ENCODE measurements at places on chromosomes 3 and 15.

DNA sequence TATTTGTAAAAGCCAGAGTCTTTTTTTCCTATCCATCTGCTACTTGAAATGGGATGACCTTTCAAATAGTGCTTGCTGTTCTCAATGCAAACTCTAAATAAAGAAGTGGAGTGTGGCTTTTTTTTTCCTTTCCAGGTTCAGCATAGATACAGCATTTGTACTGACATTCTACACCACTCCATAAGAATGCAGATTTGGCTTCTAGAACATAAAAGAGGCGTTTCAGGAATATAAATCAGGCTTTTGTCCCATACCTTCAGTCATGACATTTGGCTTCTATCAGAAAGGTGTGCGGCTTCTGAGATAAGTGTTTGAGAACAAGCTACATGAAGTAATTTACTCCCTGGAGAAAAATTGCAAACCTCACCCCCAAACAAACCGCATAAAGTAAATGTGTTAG is 553.1 kb downstream of the FHIT start:
- DNase-seq = no peak

DNA sequence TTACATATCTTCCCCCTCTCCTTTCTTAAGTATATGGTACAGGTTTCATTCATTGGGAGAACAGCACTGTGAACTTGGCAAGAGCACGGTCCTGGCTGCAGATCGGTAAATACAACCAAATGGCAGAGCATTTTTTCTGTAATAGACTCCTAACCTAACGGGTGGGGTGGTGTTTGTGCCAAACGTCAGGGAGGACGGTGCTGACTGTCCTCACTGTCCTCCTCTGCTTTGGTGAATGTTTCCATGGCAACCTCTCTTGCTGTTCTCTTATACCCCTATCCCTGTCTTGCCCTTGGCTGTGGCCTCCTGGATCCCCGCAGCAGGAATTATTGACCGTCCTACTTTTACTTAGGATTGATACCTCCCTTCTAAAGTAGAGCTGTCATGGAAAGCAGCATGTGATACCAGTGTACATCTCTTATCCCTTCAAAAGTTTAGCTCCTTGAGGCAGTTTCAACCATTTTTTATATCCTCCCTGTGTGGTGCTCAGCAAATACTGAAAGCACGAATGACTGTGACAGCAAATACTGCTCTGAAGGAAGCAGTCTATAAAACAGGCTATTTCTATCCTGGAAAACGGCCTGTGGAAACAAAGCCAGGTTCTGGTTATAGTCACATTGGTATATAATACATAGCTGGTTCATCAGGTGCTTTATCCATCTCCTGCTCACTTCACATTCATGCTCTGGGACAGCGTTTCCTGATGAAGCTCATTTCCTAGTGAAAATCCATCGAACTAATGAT is 275.4 kb upstream of the C2CD4B start:
- no peak for DNase-seq

- DNase-seq = peak; percentile 86
Observed at GRCh38 chr3:99808163-99808794, 9.4 kb upstream of the CMSS1 start.

DNA sequence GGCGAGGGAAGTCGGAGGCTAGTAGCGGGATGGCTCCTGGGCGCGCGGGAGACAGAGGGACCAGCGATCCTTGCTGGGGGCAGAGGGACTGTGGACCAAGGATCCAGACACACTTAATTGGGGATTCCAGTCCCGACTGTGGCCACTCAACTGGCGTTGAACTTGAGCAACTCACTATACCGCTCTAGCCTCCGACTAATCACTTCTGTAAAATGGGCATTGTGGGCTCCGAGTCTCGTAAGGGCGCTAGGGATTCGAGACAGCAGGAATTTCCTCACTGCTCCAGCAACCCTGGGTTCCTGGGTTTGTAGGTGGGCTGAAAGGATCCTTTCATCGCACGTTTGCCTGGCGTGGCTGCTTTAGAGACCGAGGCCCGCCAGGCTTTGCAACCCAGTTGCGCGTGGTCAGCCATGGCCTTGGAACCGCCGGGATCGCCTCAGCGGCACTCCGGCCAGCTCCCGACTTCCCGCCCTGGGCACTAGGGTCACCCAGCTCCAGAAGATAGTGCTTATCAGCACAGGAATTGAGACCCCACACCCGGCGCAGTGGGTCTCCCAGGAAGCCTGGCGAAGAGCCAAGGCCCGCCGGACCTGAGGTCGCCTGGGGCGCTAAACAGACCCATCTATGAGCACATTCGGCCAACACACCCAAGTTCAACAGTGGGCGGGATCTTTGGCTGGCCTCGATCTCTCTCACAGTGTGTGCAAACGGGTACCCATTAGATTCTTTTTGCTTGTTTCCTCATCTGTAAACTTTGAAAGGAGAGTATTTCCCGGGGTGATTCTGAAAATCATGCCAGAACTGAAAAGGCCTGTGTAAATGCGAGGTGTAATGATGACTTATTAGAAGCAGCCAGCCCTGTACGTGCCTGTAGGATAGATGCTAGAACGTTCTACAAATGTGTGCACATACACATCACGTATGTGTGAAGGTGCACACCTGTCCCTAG is 9.9 kb downstream of the FOXL2 start:
- DNase-seq = no peak

DNA sequence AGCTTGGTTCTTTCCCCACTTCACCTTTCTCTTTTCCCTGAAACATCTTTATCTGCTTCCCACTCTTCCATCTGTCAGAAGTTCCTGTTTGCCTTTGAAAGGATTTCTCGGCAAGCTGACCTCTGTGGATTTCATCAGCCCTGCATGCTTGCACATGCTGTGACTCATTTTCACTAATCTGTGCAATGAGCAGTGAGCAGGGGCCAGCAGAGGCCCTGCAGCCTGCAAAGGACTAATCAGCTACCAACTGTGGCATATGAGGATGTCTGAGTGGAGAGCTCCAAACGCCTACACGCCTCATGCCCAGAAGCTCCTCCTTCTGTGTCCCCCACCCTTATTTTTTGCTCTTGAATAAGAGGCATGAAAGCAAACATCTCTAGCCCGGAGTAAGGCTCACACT is 333.0 kb upstream of the SEMA6D start:
- DNase-seq = peak; percentile 89

DNA sequence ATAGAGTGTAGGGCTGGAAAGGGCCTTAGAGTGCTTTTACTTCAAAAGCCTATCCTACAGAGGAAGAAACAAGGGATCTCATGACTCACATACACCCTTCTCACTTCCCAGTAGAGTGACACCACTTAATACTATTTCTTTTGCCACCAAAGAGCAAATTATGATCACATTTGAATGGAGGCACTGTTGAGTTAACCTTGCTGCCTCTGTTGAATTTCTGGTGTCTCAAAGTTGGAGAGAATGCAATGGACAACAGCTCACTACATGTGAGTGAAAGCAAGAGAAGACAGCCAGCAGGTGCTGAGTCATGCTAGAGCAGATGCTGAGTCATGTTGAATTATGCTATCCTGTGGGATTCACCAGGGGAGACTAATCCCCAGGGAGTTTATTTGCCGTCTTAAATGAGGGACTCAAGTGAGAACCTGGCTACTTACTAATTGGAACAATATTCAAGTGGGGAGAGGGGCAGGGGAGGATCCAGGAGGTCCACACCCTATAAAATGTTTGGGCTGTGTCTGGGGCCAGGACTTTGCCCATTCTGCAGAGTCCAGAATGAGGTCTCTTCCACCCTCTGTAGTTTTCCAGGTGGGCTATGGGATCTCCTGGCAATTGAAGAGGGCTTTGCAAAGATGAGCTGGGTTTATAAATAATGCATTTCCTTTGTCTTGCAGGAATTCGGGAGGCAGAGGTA is 35.8 kb downstream of the ST8SIA2 start:
- peak; percentile 20 for DNase-seq

GRCh38 chr3:55201779-55202178 is 273.9 kb upstream of the LRTM1 start:
- no peak for DNase-seq

- no peak for DNase-seq
Observed at GRCh38 chr15:41876689-41877088, 17.2 kb downstream of the SPTBN5 start.

DNA sequence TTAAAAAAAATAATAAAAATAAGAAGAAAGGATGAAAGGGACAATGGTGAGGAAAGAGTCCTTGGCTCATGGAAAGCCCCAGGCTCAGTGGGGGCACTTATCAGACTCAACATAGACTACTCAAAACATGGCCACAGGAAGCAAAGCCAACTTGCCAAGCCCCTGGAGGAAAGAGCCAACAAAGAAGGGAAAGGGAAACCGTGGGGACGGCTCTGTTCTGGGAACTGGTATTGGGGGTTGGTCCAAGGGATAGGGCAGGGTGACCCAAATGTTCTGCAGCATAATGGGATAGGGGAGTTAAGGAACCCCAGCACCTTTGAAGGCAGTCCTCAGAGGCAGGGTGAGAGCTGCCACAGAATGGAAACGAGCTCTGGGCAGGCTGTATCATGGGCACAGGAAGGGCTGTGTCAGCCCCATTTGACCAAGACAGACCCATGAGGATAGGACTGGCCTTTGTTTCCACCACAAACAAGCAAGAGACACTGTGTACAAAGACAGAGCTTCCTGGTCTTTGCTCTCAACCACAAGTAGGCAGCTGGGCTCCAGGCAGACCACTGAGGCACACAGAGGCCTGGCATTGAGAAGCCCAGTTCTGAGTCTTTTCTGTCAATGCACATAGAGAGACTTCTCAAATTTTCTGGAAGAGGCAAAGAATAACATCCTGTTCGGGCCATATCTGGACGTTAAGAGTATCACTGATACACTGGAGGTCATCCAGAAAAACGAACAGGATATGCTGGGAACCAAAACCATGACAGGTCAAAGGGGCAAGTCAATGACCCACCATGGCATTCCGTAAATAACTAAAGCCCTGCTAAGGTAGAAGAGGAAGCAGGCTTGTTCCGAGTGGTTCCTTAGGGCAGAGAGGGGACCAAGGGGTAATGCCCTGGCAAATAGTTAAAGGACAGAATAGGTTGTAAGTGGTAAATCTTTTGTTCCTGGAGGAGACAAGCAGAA is 10.6 kb upstream of the SEMA7A start:
- DNase-seq = no peak

DNA sequence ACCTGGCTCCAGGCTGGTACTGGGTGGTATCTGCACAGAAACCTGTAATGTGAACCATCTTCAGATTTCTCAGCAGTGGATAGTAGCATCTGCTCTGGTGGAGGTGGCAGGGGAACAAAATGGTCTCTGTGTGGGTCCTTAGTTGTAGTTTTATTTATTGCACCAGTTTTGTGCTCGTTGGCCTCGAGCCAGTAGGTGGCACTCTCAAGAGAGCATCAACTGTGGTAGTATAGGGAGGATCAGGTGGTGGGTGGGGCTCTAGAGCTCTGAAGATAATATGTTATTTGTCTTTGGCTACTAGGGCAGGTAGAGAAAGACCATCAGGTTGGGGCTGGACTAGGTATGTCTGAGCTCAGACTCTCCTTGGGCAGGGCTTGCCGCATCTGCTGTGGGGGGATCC is 254.0 kb upstream of the GPR149 start:
- no peak for DNase-seq

GRCh38 chr15:49815950-49816349 is 195.1 kb downstream of the DTWD1 start:
- peak; percentile 83 for DNase-seq

DNA sequence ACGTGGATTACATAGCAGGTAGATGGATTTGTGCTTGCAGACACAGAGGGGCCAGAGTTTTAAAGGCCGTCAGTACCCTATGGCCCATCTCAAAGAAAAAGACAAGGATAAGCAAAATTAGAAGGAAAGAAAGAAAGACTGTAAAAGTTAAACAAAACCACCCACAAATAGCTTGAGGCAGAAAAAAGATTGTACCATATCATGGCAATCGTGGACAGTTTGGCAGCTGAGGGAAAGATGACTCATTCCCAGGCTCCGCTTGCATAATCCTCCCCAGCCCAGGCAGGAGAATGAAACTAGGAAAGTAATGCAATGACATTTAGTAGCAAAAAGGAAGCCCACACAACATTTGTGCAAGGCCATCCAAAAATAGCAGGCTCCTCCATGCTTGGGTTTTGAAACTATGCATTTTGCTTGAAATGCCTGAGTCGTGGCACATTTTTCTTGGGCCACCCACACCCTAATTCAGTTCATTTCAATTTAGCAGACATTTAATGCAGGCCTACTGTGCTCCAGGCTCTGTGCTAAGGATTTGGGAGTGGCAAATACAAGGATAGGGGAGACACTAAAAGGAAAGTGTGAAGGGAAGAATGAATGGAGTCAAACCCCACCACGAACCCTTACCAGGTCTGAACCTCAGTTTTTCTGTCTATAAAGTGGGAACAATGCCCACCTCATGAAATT is 40.9 kb upstream of the SMAD3 start:
- DNase-seq = peak; percentile 99

GRCh38 chr3:23659274-23659673 is 146.5 kb upstream of the UBE2E1 start:
- no peak for DNase-seq

- no peak for DNase-seq
Observed at GRCh38 chr15:95170561-95171380, 939.4 kb downstream of the MCTP2 start.

GRCh38 chr3:181017690-181018089 is 28.2 kb upstream of the DNAJC19 start:
- no peak for DNase-seq

DNA sequence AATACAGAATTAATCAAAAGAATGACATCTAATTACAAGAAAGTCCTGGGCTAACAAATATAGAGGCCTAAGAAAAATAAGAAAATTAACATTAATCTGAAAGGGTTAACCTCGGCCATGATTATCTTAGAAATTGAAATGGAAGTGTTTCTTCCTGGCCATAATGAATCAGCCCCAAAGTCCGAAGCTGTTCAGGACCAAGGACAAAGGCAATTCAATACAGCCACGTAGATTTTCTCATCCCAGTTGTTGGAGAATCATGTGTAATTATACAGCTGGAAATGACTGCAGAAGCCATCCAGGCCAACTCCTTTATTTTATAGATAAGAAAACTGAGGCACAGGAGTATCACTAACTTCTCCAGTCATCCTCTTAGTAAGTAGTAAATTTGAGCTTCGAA is 38.0 kb upstream of the GBE1 start:
- peak; percentile 4 for DNase-seq

GRCh38 chr3:186653984-186654383 is 11.8 kb upstream of the HRG start:
- no peak for DNase-seq

GRCh38 chr15:37038716-37039106 is 61.6 kb downstream of the MEIS2 start:
- no peak for DNase-seq
